ENCODE measurements at places on chromosomes 2 and 18. TPM values are rescaled to one million over a fixed set of nuclear protein-coding genes. Genes with fewer than 3 reads are reported as not detected.
A peak's percentile ranks its signal among the peaks of the same experiment; 100 is the strongest.

The TRAPPC12 gene
- 110 TPM for total RNA-seq

The TM4SF20 gene
- not detected for total RNA-seq

The TDRD15 gene
- total RNA-seq: not detected

The KCNG3 gene
- total RNA-seq: not detected

The SCYGR4 gene
- total RNA-seq: not detected

The ALLC gene
- not detected for total RNA-seq

The MROH2A gene
- not detected for total RNA-seq

The TMEM150A gene
- 10.8 TPM for total RNA-seq

DNA sequence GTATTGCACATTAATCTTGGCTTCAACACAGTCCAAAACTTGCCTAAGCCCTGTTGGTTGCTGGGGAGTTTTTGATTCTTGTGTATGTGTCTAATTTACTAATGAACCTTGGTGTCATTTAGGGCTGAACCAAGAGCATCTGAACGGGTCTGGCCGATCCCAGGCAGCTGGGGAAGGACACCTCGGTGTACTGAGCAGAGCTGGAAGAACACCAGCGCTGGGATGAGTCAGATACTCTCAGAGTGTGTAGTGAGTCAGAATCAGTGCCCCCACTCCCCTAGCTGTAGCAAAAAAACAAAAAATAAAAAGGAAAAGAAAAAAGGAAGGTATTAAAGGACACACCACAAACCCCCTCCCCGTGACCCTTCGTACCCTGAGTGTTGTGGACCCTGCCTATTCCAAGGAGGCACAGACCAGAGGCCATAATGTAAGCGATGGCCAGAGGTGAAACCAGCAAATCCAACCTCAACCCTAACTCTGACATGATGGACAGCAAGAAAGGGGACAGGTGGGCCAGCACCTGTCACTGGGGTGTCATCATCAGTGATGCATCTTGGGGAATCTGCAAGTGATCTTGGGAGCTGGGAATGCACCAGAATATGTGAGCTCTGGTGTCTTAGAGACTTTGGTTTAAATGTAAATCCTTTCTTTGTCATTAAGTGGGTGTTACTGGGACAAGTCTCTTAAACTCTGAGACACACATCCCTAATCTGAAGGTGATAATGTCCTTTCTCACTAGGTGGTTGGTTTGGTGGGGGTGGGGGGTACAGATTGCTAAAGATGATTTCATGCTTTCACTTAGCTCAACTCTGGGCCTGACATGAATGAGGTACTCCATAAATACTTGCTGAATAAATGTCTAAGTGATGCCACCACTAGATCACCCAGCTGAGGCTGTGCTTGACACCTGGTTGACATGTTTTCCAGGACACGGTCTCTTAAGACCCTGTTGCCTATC is 34.2 kb upstream of the NCOA1 start:
- DNase-seq: peak; percentile 79

GRCh38 chr18:6118080-6118479 is 222.8 kb upstream of the TMEM200C start:
- no peak for DNase-seq

GRCh38 chr2:141778315-141778835 is 352.4 kb downstream of the LRP1B start:
- DNase-seq: no peak

DNA sequence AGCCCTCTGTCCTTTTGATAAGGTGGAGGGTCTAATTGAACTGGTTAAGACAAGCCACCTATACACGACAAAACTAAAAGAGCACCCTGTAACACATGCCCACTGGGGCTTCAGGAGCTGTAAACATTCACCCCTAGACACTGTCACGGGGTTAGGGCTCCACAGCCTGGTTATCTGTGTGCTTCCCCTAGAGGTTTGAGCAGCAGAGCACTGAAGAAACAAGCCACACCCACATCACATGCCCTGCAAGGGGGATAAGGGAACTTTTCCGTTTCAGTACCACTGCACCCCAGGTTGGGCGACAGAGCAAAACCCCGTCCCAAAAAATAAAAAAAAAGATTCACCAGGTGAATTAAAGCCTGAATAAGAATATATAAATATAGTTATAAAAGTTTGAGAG is 913.7 kb upstream of the ACVR2A start:
- no peak for DNase-seq

DNA sequence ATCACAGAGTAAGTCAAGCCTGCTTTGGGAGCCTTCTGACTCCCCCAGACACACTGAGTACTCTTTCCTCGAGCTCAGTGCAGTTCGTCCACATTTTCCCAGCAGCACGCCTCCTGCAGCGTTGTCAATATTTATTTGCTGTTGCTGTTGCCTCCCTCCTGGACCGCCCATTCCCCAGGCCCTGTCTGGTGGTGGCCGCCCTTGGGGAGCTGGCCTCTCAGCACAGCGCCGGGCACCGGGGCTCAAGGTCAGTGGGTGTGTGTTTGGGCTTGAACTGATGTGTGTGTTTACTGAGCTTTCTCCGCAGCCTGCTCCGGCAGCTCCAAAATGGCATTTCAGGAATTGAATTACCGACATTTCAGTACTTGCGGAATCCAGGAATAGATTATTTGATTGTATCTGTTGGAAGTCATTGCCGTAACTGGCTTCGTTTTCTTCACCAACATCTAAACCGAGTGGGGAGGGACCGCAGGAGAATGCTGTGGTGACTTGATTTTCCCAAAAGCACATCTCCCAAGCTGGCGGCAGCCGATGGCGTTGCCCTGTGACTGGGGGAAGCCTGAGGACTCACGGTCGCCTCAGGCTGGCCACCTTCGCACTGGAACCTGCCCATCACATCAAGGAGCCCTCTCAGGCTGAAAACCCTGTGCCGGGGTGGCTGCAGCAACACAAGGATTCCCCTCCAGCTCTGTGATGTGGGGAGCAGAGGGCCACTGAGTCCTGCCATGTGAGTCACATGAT is 66.0 kb downstream of the HPCAL1 start:
- no peak for DNase-seq

DNA sequence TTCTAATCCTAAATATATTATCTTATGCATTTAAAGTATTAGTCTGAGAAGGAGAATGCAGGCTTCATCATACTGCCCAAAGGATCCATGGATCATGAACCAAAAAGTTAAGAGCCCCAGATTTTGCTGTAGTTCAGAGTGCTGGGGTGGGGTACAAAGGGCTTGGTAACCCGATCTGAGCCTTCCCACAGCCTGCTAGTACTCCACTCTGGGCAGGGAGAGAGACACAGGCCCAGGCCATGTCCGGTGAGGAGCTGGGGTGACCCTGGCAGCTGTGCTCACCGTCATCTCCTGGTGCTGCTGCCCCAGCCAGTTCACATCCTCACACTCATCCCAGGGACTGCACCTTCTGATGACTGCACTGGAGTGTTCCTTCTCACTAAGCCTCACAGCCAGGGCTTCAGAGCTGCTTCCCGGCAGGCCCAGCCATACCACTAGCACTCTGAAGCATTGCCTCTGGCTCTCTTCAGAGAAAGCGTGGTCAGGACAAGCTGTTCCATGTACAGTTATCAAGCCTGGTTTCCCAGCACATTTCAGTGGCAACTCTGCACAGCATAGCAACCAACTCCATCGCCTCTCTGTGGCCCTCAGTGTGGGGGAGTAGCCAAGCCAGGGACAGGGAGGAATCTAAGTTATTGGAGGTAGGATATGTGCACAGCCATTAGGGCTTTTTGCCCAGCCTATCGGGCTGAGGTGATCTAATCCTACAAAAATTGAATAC is 189.0 kb upstream of the CTAGE1 start:
- no peak for DNase-seq

DNA sequence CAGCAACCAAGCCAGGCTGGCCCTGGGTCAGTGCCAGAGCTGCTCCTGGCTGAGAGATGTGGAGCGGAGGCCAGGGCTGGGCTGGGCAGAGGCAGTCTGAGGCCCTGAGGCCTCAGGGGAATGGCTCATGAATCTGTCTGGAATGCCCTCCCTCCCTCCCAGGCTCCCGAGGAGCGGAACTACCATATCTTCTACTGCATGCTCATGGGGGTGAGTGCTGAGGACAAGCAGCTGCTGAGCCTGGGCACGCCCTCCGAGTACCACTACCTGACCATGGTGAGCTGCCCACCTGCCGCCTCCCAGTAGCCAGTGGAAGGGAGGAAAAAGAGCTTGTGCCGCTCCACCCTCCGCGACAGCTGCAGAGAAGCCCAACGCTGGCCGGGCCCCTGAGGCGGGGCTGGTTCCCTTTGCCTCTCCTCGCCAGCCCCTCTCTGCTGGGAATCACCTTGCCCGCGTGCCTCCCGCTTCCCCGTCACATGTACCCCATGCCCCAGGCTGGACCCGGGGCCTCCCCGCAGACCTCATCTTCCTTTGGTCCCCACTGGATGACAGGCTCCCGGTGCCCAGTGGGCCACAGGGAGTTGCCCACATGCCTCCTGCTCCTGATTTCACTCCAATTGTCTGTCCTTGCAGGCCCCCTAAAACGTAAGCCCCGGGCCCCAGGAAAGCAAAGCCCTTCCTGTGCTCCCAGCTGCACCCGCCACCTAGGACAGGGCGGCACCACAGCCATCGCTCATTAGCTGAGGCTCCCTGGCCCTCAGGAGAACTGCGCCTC is 41.1 kb downstream of the MYO7B start:
- peak; percentile 91 for DNase-seq

DNA sequence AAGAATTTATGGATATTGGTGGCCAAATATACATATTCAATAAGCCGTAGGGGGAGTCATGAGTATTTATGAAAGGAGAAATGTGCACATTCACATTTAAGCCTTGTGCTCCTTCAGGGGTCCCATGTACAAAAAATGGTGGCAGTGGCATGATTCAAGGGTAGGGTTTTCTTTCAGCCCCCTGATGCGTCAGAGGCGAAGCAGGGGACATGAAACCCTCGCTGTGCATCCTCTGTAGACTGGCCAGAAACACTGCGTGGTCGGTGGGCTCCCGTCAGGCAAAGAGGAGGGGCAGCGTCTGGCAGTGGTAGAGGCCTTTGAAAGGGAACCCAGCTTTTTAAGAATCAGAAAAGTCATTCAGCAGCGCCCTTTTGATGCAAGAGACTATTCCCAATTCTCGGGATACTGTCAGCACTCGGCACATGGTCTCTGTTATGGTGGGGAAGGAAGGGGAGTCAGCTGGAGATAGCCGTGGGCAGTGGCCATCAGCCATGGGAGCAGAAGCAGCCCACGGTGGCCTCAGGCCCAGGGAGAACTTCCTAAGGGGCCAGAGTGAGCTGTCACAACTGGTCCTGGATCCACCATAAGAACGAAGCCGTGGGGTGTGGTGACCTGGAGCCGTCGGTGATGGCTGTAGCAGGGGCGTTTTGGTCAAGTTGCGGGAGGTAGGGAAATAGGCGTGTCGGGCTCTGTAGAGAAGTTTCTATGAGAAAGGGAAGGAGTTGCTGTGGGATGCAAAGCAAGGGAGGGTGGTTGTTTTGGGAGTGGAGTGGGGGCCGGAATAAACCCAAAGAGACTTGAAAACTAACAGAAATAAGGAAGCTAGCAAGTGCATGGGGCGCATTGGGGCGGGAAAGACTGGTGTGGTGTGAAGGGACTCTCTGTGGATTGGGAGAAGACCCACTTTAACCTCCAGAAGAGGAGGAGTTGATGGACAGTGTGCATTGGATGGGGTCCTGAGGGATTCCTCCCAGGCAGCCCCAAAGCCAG is 95.6 kb downstream of the SH3BP4 start:
- DNase-seq: no peak

- no peak for DNase-seq
Measured at GRCh38 chr2:179250095-179250494, 14.5 kb downstream of the SESTD1 start.

- no peak for DNase-seq
Measured at GRCh38 chr2:124347209-124347608, 322.1 kb downstream of the CNTNAP5 start.

GRCh38 chr18:50704357-50704940 is 115.4 kb downstream of the MRO start:
- DNase-seq: no peak

DNA sequence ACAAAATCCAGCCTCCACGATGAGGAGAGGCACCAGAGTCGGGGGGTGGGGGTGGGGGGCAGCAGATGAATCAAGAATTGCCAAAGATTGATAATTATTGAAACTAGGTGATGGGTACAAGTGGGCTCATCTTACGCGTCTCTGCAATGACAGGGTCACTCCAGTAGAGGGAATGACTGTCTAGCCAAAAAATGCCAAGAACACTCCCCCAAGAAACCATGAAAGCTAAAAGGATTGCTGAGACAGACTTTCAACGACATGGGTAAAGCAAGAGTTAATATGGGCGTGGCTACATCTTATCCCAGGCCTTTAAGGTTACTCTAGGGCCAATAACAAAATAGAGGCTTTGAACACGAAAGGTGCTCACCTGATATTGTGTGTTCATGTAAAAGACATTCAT is 86.5 kb downstream of the STK39 start:
- no peak for DNase-seq

DNA sequence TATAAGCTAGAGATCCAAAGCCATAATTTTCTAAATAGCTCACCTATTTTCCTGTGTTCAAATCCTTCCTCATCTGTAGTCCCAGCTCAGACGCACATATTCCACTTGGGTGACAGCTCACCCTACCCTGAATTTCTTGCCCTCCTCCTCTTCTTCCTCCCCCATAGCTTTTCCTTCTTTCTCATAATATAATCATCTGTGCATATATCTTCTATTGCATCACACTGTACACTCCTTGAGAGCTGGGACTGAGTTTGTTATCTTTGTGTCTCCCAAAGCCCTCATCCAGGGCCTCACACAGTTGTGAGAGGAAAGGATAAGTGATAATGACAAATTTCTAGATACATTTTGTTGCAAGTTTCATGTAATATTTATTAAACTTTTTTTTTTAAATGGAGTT is 55.9 kb upstream of the RTN4 start:
- no peak for DNase-seq

DNA sequence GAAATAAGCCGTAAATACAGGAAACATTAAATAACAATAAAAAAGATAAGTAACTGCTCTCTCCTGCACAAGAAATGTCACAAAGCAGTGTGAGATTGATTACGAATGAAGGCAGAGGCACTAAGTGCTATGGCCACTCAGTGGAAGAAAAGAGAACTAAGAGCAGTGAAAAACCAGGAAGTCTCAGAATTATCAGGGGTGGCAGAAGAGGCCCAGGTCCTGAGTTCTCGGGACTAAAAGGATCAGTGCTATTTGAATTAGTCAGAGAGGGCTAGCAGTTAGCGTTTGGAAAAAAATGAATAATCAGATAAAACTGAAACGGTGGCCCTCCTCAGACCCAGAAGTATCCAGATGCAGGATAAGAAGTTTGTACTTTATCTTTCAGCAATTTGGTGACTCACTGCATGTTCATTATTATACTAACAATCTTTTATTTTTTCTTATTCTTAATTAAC is 367.1 kb downstream of the ZEB2 start:
- no peak for DNase-seq

GRCh38 chr2:216604458-216604857 is 28.8 kb upstream of the IGFBP2 start:
- DNase-seq: no peak

- DNase-seq: no peak
Measured at GRCh38 chr2:379778-380177, 91.9 kb upstream of the ALKAL2 start.

GRCh38 chr2:107466241-107466640 is 360.5 kb upstream of the RGPD4 start:
- no peak for DNase-seq

- no peak for DNase-seq
Measured at GRCh38 chr2:222283634-222284033, 15.2 kb downstream of the PAX3 start.

- no peak for DNase-seq
Measured at GRCh38 chr2:28606986-28607441, 111.2 kb downstream of the PLB1 start.
